ENCODE measurements at places on chromosomes 16 and 17.
A peak's percentile ranks its signal among the peaks of the same experiment; 100 is the strongest.

DNA sequence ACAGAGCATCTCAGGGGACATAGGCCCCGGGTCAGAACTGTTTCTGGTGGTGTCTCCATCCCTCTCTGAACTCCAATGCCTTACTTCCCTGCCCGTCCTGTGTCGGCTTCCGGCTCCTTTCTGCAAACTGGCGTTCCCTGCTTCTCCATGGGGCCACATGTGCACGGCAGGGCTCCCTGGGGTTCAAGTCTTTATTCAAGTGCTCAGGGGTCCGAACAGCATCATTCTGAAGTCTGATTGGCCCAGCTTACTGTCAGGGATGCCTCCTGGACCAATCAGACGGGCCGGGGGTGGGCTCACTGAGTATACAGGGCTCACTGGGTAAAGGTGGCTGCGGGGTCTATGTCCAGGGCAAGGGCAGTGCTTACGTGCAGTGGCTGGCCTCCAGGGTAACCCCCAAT is 17.1 kb downstream of the C16orf82 start:
- DNase-seq, result no peak

- no peak for DNase-seq
Observed at GRCh38 chr16:83666449-83666848, 141.3 kb upstream of the HSBP1 start.

DNA sequence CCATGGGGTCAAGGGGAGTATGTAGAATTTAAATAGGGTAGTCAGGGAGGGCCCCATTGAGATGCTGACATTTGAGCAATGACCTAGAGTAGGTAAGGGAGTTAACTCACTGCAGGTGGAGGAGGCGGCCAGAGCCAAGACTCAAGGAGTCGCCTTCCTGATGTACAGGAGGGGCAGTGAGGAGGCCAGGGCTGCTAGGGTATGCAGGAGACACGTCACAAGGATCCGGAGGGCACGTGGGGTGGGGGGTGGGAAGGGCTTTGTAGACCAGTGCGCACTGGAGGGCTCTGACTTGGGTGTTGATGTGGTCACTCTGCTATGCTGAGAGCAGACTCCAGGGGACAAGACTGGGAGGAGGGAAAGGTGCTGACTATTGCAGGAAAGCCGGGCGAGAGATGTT is 37.5 kb downstream of the SPECC1 start:
- no peak for DNase-seq

DNA sequence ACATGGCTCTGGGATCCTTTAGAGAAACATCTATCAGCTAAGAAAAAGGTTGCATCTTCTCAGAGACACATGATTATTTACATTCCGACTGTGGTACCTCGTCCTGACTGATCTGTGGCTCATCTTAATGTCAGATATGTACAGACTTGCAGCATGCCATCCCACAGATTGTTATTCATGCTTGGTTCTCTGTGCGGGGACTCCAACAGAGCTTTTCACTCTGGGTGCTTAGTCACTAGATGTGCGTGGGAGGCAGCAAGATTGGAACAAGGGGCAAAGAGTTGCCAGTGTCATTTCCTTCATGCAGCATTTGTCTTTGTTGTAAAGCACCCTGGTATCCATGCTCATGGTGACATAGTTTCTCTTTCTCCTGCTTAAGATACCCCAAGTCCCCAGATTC is 179.1 kb upstream of the CACNG5 start:
- DNase-seq, result no peak

GRCh38 chr16:48075398-48075797 is 80.4 kb downstream of the ABCC12 start:
- no peak for DNase-seq

- DNase-seq, result peak; percentile 28
Observed at GRCh38 chr16:12573730-12574383, 229.8 kb downstream of the CPPED1 start.

- no peak for DNase-seq
Observed at GRCh38 chr17:49516180-49516579, 21.1 kb downstream of the NGFR start.

DNA sequence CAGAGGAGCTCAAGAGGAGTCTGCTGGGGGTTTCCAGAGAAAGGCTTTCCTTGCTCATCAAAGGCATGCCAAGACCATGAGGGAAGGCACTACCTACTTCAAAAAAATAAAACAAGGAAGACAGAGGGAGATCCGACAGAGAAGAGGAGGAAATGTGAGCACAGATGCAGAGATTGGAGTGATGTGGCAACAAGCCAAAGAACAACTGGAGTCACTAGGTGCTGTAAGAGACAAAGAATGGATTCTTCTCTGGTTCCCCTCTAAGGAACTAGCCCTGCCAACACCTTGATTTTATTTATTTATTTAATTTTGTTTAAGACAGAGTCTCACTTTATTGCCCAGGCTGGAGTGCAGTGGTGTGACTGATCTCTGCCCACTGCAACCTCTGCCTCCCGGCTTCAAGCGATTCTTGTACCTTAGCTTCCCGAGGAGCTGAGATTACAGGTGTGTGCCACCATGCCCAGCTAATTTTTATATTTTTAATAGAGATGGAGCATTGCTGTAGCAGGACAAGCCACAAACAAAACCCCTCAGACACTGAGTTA is 13.8 kb upstream of the ACSF2 start:
- no peak for DNase-seq

DNA sequence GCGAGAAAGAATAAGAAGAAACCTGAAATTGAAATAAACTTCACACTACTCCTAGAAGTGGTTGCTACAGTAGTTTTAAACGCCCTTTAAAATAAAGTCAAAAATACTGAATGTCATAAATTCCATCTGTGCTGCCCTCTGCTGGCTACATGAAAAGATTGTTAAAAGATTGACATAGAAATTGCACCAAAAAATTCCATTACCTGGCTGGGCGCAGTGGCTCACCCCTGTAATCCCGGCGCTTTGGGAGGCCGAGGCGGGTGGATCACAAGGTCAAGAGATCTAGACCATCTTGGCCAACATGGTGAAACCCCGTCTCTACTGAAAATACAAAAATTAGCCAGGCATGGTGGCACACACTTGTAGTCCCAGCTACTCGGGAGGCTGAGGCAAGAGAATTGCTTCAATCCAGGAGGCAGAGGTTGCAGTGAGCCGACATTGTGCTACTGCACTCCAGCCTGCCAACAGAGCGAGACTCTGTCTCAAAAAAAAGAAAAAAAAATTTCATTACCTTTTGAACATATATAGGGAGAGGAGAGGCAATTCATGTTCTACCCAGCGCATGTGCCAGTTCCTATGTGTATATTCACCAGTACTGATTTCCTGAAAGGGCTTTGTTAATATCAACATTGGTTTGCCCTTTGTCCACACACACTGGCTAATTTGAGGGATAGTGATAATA is 36.5 kb downstream of the CYTH1 start:
- DNase-seq, result no peak

GRCh38 chr16:4989391-4990006 is 31.4 kb downstream of the SEC14L5 start:
- no peak for DNase-seq

DNA sequence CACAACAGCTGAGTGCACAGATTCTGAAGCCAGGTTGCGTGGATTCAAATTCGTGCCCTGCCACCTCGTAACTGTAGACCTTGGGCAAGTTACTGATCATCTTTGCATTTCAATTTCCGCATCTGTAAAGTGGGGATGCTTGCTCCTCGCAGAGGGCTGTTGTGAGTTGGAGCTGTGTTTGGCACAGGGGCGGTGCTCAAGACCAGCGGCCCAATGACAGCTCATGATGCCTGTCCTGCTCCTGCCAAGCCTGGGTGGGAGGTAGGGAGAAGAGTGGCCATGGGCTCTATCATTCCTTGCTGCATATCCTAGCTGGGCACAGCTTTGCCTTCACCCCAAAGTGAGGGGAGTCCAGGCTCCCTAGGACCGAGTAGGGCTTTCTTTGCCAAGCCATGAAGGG is 12.6 kb downstream of the NXPH3 start:
- no peak for DNase-seq

DNA sequence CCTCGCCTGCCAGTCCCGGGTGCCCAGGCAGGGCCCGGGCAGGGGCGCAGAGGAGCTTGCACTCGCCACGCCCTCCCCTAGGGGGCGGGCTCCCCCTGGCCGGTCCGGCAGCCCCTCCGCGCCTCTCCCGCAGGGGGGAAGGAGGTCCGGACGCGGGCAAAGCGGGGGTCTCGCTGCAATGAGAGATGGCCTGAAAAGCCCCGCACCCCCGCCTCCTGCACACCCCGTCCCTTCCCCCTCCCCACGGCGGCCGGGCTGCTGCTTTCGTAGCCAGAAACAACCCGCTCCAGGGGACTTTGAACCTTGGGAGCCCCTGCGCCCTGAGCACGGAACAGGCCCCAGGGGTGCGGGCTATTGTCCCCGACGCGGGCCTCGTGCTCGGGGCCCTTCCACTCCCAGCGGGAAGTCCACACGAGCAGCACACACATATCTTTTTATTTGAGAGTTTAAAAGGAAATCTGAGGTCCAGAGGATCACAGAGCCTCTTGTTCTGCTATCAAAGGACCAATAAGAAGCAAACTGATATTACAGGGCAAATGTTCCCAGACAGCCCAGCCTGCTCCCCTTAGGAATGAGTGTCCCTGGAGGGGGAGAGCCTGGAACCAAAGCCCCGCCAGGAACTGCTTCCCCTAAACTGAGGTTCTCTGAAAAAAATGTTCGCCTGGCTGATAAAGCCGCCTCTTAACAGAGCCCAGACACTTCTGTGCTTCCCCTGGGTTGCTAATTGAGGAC is 5.8 kb upstream of the CBX4 start:
- DNase-seq, result no peak

- no peak for DNase-seq
Observed at GRCh38 chr17:33750943-33751701, 458.0 kb upstream of the ASIC2 start.

DNA sequence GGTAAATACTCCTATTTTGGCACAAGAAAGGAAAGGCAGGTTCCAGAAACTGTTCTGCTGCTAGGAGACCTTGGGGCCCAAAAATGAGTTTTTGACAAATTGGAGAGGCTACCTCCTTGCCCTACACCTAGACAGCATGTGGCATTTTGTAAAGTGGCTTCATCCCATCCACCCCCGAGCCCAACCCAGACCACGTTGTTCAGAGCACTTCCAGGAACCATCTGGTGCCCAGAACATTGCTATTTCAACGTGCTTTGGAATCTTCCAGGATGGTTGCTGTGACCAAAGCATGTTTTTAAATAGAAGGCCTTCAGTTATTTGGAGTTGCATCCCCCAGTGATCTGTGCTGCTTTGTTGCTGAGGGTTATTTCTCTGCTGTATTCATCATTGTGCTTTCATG is 116.3 kb upstream of the TOM1L1 start:
- DNase-seq, result no peak

DNA sequence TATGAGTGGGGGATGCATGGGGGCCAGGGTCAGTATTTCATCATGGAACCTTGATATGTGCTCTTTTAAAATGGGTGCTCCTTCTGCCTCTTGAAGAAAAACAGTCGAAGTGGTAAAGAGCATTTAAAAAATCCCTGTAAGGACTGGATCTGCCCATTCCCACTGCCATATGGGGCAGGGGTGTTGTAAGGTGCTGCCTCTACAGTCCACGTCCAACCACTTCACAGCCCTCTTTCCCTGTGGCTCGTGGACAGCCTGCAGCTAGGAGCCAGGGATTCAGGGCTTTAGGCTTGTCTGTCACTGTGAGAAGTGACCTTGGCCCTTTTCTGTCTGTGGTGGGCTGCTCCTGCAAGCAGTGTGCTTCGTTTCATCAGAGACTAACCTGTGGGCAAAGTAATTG is 44.3 kb downstream of the IGF2BP1 start:
- no peak for DNase-seq

DNA sequence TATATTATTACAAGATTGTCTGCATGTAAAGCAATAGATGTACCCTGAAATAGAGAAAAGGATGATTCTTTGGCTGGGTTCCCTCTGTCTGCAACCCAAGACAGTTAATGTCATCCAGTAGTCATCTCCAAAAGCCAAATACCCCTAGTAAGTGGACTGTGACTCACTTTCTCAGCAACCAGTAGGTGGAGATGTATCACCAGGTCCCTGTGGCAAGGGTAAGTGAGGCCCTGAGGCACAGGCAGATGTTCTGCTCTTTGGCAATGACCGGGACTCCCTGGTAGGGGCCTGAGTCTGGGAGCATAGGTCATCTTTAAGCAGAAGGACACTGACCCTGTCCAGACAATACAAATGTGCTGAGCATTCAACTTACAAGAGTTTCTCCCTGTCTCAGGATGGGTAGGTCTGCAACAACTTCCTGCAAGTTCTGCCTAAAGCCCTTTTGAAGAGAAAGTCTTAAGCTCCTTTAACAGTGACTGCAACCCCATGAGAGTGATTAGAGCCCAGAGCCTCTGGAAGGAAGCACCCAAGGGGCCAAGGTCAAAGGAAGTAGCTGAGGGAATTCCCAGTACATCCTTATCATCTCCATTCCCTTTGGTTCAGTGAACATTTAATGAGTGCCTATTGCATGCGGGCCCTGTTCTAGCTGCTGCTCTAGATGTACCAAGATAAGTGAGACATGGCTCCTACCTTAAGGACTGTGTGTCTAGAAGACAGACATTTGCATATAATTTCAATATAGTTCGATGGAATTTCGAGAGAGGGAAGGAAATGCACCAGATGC is 31.9 kb downstream of the PMP22 start:
- DNase-seq, result no peak

- no peak for DNase-seq
Observed at GRCh38 chr17:27956601-27957445, 63.7 kb upstream of the LYRM9 start.

DNA sequence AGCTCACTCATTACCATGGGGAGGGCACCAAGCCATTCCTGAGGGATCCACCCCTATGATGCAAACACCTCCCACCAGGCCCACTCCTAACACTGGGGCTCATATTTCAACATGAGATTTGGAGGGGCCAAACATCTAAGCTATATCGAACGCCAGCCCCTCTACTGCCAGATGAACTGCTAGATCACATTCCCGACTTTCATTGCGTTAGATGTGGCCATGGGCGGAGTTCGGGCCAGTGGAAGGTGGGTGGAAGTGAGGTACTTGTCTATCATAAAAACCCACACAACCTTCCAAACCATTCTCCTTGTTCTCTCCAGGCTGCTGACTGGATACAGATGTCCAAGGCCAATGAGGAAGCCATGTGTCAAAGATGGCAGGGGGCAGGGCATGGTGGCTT is 27.0 kb upstream of the ANKRD40CL start:
- no peak for DNase-seq

GRCh38 chr16:69351309-69352027 is at the start of gene TMED6:
Gene TMED6 (minus strand): TSS chr16:69351786. CDS start chr16:69351753, 33 bp downstream.
- DNase-seq, result no peak

GRCh38 chr17:40326832-40327199 is 17.8 kb downstream of the RARA start:
- no peak for DNase-seq

DNA sequence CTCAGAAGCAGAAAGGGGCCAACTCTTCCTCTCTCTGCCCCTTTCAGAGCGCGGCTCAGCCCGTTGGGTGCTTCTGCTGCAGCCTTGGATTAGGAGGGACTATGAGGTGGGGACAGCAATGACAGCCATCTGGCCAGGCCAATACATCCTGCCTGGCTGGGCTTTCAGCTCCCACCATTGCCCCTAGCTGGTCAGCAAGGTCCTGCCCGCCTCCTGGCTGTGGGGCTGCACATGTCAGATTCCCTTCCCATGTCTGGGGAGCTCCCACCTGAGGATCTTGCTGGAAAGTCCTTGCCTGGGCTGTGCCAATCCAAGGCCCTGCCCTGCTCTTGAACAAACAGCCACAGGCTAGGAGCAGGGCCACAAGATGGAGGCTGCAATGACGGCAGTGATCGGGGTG is 8.3 kb downstream of the TRIM65 start:
- DNase-seq, result no peak

- no peak for DNase-seq
Observed at GRCh38 chr17:57941384-57942370, 13.5 kb downstream of the CUEDC1 start.
